ENCODE measurements at places on chromosomes 12 and 14.

- DNase-seq: no peak
Observed at GRCh38 chr12:47302111-47302671, 222.4 kb upstream of the AMIGO2 start.

DNA sequence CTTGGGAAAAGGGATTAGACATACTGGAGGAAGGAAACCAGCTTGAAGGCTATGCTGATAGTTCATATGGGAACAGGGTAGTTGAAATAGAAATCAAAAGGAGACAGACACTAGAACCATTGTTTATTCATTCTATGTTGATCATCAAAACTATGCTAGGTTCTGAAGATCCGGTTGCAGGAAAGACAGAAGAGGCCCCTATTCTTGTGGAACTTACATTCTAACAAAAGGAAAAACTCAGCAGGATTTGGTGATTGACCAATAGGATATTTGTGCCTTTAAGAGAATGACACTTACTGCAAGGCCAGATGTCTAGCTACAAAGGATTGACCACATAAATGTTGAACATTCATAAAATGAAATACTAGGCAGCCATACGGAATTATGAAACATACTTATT is 179.2 kb downstream of the AKAP6 start:
- DNase-seq: no peak

DNA sequence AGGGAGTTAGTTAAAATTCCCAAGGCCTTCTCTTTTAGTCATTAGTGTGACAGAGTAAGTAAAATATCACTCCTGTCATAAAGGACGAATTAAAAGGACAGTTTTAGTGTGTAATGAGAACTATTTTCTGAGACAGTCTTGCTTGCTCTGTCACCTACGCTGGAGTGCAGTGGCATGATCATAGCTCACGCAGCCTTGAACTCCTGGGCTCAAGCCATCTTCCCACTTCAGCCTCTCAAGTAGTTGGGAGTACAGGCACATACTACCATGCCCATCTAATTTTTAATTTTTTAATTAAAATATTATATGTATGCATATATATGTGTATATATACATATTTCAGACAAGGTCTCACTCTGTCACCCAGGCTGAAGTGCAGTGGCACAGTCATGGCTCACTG is 17.2 kb downstream of the KLC1 start:
- DNase-seq: no peak

- no peak for DNase-seq
Observed at GRCh38 chr12:86723326-86723725, 467.1 kb upstream of the MGAT4C start.

GRCh38 chr12:66156654-66157053 is 13.1 kb downstream of the TMBIM4 start:
- no peak for DNase-seq

DNA sequence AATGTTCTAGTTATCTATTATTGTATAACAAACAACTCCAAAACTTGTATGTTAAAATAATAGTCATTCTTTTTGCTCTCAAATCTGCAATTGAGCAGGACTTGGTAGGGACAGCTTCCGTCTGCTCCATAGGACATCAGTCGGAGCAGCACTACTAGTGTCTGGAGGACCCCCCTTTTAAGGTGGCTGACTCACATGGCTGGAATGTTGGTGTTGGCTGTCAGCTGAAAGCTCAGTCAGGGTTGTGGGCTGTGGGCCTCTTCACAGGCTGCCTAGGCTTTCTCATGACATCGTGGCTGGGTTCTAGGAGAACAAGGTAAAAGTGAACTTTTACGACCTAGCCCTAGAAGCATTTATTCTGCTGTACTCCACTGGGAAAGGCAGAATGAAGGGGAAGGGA is 160.6 kb downstream of the ANO4 start:
- no peak for DNase-seq

DNA sequence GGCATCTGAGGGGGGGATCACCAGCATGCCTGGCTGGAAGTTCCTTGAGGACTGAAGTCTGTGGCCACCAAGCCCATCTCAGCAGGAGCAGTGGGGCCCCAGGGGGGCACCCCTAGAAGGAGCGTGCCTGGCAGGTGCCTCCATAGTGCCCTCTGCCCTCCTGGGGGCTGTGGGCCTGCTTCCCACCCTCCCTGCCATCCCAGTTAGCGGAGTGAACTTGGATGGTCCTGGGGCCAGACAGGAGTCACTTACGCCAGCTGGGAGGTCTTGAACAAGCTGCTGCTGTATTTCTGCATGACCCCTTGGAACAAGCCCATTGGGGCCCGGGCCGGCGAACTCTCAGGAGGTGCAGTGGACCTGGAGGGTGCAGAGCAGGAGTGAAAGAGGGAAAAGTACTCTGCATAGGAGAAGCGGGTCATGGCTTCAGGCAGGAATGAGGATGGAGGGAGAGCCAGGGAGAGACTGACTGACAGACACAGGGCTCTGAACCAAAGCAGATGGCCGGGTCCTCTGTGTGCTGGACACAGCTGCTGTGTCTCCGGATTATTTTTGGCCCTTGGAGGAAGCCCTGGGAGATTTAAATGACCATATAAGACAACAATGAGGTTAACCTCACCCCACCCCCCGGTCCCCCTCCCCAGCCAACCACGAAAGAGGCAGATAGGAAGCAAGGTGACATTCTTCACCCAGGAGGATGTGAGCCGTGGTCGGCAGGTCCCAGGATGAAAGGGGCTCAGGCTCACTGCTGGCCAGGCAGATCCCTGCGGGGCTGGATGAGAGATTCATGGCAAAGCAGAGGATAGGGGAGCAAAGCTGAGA is 19.6 kb downstream of the ASB2 start:
- no peak for DNase-seq

DNA sequence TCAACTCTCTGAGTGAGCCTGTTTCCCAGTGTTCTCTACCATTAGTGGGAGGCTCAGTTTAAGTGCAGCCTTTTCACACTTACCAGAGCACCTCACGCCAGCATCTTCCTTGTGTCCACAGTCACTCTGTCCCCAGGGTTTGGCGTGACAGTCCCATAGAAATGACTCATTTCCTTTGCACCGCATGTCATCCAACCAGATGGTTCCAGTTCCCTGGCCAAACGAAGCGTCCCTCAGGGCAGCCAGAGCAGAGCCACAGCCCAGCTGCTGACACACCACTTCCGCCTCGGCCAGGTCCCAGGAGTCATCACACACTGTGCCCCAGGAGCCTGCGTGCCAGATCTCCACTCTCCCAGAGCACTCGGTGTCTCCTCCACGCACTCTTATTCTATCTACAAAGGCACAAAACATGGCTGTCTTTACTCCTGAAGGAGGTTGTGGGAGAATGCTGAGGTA is 65.4 kb downstream of the ACSM4 start:
- no peak for DNase-seq

DNA sequence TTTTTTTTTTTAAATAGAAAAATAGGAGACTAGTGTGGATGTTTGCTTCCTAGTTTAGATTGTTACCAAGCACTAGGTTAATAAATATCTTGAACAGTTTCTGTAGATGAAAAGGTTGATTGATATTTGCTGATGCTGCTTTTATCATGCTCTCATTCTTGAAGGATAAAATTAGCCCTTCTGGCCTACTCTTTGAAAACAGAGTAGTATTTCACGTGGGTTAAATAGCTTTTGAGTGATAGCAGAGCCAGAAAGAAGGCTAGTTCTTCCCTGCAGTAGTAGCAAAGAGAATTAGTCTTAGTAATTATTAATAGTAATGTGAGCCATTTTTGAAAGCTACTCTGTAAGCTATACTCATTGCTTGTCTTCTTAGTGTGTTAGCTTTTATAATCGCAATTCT is 5.2 kb downstream of the NEDD1 start:
- no peak for DNase-seq

DNA sequence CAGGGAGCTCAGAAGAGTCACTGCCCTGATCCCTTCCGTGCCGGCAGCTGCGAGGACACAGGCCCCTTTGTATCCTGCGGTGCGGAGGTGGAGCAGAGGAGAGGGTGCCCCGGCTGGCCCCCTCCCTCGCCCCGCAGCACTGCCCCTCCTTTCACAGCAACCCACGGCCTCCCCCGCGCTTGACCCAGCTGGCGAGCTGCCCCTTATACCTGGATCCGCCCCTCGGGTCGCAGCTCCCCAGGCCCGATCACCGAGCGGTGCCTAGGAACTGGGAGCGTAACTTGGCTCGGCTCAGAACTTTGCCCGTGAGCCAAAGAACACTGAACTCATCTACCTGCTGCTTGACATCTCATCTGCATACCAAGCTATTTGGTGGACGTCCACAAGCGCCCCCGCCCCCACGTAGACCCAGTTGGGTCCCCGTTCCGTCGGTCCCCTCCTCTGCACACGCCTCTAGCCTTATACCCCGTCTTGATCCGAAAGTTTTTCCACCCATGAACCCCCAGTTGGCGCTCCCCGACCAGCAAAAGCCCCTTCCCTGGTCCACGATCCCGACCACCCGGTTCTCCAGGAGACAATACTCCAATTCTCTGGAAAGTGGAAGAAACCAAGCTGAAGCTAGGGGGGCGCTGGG is 697 bp upstream of the DNAJC14 start:
- no peak for DNase-seq

DNA sequence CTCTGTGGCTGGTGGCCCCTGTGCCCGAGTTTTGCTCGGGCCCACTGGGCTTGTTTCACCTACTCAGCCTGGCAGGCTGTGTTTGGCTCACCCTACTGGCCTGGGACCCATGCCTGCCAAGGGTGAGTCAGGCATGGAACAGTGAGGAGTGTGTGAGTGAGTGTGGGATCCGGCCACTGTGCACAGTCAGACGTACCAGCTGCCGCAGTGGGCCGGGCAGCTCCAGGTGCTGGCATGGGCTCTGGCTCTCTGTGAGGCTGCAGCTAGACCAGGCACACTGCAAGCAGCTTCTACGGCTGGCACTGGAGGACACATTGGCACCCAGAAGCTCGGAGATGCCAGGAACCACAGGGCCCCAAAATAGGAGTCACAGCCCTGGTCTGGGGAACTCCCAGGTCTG is 40.6 kb downstream of the HSD17B6 start:
- no peak for DNase-seq

DNA sequence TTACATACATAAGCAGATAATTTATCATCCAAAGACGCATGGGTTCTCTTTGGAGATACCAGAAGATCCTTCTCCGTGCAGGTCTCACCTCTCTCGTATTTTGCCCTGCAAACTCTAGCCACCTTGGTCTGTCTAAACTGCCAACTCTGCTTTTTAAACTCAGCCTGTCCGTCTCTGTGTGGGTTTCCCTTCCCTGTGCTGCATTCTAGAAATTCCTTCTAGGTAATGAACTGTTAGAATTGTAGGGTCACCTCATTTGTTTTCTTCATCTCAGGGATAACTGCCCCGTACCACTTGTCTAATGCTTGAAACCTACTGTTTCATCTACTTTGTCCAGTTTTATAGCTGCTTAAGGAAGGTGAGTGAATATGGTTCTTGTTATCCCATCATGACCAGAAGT is 45.4 kb upstream of the CCDC196 start:
- no peak for DNase-seq

DNA sequence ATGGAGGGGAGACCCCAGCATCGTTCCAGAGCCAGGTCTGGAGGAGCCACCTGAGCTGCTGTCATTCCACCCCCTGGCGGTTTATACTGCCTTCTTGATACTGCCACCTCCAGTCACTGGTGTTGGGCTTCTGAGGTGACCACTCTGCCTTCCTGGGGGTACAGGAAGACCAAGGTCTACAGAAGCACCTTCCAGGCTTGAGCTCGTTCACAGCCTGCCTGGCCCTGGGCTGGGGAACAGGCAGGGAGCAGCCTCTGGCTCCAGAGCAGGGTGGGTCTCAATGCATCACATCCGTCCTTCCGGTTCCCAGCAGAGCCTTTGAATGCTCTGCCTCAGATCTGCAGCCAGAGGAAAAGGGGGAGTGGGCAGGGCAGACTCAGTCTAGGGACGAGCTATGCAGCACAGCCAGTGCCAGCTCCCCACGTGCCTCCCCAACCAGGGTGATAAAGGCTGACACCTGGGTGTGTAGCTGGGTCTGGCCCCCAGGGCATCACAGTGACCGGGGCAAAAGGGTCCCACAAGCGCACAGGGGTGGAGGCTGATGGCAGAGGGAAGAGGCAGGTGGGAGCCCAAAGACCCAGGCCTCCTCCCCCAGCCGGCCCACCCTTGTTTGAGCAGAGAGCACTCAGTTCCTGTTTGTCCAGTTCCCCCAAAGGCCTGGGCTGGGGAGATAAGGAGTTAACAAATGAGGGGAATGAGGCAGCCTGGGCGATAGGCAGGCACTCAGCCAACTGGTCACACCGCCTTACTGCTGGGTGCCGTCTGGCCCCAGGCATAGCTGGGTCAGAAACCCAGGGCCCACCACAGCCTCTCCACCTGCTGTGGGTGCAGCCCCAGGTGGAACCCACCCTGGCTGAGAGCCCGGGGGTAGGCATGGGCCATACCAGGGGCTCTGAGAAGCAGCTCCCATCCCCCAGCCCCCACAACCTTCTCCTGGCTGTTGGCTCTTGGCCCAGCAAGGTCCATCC is 17.1 kb downstream of the DEGS2 start:
- DNase-seq: no peak

GRCh38 chr14:38290601-38291188 is 34.8 kb upstream of the CLEC14A start:
- no peak for DNase-seq

GRCh38 chr12:119980242-119980641 is 8.8 kb upstream of the BICDL1 start:
- no peak for DNase-seq

- DNase-seq: no peak
Observed at GRCh38 chr12:132154941-132155770, 10.9 kb downstream of the NOC4L start.

DNA sequence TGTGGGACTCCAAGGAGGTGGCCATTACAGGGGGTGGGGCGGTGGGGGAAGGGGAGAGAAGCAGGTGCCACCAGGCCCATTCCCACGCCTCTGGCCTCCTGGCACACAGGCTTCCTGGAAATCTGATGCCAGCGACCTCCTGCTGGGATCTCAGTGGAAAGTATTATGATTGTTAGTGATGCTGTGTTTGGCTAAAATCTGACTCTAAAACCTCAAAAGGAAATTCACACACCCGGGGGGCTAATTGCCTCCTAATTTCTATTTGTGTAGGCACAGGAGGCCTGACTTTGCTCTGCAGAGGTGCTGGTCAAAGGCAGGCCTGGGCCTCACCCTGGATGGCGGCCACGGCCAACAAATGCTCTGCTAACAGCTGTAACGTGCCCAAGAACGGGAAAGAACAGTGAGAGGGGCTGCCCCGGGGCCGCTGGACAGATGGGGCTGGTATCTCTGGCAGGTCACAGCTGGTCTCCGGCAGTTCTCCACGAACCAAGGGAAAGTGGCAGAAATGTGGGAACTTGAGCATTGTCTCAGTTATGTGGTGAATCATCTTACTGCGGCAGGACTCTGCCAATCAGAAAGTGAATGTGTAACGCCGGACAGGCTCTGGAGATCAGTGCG is 14.3 kb downstream of the FAM181A start:
- no peak for DNase-seq

DNA sequence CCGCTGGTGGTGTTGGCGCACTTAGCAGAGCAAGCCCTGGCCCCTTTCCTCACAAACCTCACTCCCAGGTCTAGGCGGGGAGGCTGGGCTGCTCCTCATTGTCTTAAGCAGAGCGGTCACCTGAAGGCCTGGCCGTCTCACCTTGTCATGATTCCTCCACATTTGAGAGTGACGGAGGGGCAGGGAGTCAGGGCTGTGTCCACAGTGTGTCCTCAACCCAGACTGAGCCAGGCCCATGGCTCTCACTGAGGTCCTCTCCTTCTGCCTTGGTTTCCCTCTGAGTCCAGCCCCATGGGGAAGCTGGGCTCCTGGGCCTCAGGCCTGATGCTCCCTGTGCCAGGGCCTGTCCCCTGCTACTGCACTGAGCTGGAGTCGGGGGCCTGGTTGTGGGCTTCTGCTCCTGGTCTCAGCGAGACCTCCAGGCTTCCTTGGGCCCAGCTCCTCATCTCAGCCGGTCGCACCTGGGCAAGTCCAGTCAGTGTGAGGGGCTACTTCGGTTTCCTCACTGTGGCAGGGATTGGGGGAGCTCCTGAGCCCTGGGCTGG is 44.9 kb downstream of the KRT80 start:
- no peak for DNase-seq

GRCh38 chr12:29220632-29221336 is 71.7 kb downstream of the FAR2 start:
- no peak for DNase-seq

All from muscle of arm (tissue), 14 donors.